ENCODE measurements at places on chromosomes 3 and 15.
A peak's percentile ranks its signal among the peaks of the same experiment; 100 is the strongest.

DNA sequence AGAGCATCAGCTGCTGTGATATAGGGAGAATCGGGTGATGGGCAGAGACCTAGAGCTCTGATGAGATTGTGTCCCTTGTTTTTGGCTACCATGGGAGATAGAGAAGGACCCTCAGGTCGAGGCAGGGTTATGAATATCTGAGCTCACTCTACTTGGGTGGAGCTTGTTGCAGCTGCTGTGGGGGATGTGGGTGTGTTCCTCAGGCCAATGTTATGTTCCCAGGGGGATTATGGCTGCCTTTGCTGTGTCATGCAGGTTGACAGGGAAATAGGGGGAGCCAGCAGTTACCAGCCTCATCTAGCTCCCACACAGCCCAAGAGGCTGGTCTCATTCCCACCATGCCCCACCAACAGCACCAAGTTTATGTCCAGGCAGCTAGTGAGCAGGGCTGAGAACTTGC, 131.5 kb downstream of the TRIM42 start:
- DNase-seq: no peak

- no peak for DNase-seq
These were observed 1.9 kb downstream of the TNIK start for GRCh38 chr3:171458071-171458863.

- DNase-seq: no peak
These were observed 174.9 kb downstream of the SCAPER start for GRCh38 chr15:76730262-76730661.

DNA sequence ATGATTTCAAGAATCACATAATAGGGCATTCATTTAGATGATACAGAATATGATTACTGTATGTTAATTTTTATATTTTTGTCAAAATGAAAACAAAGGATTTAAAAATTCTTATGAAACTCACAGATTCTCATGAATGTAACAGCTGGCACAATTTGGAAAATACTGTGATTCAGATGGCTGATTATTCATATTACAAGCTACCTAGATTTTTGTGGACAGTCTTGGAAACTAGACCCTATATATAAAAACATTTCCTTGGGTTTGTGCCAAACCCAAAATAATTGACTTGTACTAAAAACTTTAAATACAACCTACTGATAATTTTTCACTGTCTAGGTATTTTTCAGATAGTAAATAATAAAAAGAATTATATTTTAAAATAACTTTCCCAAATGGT, 26.2 kb downstream of the ZBED2 start:
- DNase-seq: no peak

GRCh38 chr15:85800478-85801123, 5.9 kb upstream of the KLHL25 start:
- no peak for DNase-seq

- DNase-seq: no peak
These were observed 623.2 kb downstream of the SQOR start for GRCh38 chr15:46258056-46258455.

DNA sequence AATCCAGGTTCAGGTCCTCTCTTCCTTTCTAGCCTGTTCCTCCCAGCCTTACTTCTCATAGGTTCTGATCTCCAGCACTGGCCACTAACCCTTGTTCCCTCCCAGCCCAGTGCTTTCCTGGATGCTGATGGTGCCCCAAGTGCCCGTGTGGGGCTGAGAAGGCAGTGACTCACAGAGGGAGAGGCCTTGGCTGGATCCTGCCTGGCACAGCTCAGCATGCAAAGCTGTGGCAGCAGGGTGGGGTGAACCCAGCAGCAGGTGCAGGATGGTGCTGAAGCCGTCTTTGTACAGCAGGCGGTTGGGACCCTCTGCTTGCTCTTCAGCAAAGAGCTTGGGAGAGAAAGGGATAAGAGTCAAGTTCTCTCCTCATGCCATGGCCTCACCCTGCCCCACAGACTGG, 7.6 kb downstream of the LPCAT4 start:
- DNase-seq: no peak

GRCh38 chr3:150436161-150436560, 28.1 kb downstream of the TSC22D2 start:
- no peak for DNase-seq

GRCh38 chr3:181278468-181279238, 289.1 kb upstream of the DNAJC19 start:
- no peak for DNase-seq

GRCh38 chr15:73621286-73621826, 11.8 kb downstream of the NPTN start:
- DNase-seq: no peak

DNA sequence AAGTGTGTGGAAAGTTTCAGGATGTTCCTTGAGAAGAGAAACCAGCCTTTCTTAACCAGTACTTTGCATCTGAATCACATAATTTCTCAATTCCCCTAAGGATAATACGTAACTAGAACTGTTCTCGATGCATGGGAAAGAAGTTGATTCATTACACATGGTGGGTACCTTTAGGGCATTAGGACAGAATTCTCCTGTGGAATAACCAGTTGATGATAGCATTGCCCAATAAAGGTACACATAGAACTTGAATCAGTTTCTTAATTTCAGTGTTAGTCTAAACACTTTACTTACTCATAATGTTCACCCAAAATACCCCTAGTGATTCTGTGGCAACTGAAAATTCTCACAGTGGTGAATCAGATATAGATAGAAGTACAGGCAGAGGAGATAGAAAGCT, 1030.9 kb downstream of the ROBO1 start:
- DNase-seq: no peak

DNA sequence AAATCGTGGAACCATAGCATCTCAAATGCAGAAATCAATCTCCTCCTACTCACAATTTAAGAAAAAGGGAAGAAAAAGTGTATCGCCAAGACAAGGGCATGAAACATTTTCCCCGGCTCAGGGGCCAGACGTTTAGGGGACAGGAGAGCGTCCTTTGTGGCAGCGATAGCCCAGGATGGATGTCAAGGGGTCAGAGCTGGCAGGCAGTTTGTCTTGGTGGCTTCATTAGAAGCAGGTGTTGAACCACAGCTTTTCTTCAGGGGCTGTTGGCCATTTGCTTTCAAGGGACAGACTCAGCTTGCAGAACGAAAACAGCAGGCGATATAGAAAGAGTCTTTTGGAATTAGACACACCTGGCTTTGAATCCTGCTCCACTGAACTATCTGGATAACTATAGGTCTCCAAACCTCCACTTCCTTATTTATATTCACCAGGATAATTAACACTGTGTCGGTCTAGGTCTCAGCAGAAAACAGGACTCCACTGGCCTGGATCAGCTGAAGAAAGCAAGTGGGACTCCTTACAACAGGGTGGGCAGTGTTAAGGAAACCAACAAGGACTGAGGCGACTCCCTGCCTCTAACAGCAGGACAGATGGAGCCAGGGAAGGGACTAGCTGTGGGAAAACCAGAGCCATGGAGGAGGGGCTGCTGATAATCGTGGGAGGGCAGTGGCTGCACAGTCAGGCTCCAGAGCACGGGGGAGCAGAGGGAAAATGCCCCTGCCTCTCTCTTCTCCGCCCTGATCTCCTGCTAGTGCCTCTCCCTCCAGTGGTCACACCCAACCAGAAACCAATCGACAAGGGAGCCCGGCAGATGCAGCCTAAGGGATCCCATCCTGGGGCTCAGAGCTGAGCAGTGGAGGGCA, 123.6 kb downstream of the LIPC start:
- DNase-seq: peak; percentile 79

Measured in lower leg skin (tissue), 4 donors.